H54 (cell line): ENCODE measurements at places on chromosomes 5 and 9.

- DNase-seq, result no peak
Measured at GRCh38 chr5:145244788-145245187, 590.4 kb downstream of the PRELID2 start.

- no peak for DNase-seq
Measured at GRCh38 chr5:52896534-52897237, 92.5 kb upstream of the ITGA2 start.

GRCh38 chr9:131658377-131659129 is 81.3 kb downstream of the RAPGEF1 start:
- DNase-seq, result no peak

DNA sequence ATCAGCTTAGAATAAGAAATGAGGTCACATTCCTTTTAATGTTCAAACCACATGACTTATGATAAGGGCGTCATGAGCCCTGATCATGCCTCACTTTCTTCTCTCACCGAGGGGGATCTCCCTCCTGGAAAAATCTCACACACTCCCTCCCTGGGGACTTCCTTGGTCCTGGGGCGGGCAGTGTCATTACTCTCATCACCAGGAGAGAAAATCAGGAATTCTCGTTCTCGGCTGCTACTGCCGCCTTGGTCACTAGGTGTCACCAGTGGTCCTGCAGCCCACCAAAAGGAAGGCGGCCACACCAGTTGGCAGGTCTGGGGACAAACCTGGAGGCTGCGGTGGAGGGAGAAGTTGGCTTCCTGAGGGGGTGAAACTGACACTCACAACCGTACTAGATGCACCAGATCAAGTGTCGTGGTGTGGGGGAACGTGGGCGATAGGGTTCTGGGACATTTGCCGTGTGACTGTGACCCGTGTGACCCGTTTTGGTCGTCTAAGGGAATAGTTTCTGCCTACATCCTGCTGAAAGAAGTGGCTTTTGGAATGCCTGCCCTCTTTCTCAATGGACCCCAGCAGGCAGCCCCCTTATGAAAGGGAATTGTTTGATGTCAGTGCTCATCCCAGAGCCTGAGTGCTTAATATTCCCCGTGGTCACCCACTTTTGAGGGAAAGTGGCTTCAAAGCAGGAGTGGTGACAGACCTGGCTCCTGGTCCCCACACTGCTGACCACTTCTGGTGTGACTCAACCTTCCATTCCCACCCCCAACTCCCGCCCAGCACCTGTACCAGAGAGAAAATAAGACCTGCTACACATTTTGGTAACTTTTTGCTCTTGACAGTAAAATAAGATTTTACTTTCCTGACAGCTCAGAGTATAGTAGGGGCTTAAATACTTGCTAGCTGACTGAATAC is 63.2 kb downstream of the ACER2 start:
- peak; percentile 56 for DNase-seq

DNA sequence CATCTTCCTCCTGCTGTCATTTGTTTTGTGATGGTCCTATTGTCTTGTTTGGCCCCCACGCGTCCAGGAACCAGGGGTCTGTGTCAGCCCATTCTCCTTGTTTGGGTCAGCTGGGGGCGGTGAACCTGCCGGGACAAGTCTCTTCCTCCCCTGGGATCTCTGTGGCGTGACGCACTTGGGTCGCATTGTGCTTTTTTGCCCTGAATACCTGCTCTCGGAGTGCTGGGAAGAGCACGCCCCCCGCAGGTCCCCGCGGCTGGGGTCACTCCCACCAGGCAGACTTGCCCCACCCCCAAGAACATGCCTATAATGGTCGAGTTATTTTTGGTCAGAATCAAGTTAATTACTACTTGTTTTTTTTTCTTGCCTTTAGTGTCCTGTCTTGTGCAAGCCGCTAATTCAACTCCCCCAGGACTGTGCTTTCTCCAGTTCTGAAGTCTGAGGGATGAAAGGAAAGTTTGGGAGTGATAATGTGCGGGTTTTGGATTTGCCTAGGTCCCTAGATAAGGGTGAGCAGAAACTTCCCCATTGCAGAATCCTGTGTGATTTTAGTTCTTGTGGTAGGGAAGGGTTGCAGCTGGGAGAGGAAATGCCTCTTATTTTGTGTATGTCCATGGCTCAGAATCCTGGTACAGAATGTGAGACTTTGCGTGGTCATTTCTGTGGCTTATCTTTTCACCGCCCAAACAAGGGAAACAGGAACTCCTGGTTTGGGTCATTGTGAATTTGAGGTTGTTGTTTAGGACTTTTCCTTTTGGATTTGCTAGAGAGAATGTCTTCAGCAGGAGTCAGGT is 789 bp downstream of the ACER2 start:
- peak; percentile 29 for DNase-seq

GRCh38 chr5:138276402-138277054 is 2.1 kb upstream of the GFRA3 start:
- DNase-seq, result no peak

- DNase-seq, result no peak
Measured at GRCh38 chr5:67548520-67549295, 352.1 kb upstream of the CD180 start.

- DNase-seq, result peak; percentile 97
Measured at GRCh38 chr9:133121198-133121914, at the start of gene RALGDS. TSS of gene RALGDS (minus strand) at chr9:133121240. CDS start at chr9:133121154, 86 bp downstream.

DNA sequence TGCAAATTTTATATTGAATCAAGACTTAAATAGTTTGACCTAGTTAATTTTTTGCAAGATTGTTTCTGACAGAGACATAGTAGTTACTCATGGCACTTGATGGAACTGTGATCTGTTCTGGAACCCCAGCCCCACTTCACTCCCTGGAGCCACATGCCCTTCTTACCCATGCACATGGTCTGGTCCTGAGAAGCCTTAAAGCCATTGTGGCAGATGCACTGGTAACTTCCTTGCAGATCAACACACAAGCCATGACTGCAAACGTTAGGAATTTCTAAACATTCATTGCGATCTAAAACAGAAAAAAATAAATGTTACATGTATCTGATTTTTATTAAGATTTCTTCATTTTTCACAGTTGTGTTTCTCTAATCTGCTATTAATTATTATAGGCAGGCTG is 221.2 kb downstream of the SLC12A2 start:
- no peak for DNase-seq

GRCh38 chr9:73911804-73912203 is 585.3 kb upstream of the RORB start:
- no peak for DNase-seq

DNA sequence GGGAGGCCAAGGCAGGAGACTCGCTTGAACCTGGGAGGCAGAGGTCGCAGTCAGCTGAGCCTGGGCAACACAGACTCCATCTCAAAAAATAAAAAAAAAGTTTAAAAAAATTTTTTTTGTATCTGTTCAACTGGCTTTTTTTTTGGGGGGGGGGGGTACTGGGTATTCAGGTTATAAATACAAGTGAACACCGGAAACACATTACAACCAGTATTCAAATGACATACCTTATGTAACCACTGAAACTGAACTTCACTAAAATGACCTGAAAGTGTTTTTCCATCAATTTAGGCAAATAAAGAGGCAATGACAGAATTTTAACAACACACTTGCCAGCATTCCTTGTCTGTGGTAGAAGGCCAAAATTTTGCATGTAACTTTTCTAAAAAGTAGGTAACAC is 33.5 kb downstream of the STRBP start:
- DNase-seq, result no peak

GRCh38 chr5:45383985-45384384 is 312.2 kb downstream of the HCN1 start:
- DNase-seq, result no peak

DNA sequence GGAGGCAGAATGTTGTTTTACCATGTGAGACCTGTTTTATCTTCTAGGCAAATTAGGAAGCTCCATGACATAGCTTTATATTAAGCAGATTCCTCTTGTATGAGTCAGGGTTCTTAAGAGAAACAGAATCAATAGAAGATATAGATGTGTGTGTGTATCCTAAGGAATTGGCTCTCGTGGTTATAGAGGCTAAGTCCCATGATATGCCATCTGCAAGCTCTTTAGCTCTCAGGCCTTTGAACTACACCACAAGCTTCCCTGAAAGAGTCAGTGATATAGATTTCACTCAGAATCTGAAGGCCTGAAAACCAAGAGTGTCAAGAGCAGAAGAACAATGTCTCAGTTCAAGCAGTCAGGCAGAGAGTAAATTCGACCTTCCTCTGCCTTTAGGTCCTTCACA is 365.8 kb upstream of the ZNF608 start:
- DNase-seq, result no peak

- DNase-seq, result no peak
Measured at GRCh38 chr9:14094491-14094890, 219.4 kb downstream of the NFIB start.

GRCh38 chr5:142974409-142974808 is 204.2 kb downstream of the ARHGAP26 start:
- DNase-seq, result no peak

DNA sequence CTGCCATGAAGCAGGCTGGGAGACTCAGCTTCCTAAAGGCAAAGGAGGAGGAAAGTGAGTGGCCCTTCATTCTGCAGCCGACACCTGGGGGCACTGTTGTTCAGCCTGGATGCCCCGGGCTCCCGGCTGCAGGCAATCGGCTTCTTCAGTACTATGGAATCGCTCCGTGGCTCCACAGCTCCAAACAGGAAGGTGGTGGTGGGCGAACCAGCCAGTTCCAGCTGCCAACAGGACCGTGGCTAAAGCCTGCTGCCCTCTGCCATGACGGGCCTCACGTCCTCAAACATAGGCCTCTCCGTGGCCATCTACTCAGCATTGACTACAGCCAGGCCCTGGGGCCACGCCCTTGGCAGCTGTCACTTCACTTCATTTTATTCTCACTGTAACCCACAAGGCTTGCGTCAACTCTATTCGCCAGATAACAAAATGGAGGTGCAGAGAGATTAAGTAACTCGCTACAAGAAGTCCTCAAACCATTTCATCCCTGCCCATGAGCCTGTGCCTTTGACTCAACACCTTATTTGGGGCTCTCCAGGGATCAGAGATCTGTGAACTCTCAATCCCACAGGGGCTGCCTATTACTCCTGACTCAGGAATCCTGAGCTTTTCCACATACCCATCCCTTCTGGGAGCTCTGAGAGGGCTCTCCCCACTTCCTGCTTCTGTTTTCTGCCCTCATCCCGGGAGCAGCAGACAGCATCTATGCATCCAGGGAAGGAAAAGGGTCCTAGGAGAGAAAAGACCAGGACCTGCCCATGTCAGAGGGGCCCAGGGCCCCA is 38.0 kb downstream of the PAX5 start:
- DNase-seq, result peak; percentile 62

DNA sequence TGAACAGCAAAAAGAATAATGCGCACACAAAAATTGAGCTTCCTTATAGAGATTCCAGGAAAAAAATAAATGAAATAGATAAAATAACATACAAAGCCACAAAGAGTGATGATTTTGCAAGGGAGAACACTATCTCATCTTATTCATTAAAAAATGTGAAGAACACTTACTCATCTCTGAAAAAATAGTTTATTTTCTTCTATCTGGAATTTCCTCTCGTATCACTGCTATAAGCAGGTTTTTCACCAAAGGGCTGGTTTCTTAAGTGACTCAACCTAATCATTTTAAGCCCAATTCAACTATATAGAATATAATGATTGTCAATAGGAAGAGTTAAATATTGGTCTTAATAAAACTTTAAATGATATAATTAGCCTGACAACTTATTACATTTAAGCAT is 504.9 kb downstream of the NR2F1-AS1 start:
- DNase-seq, result no peak

GRCh38 chr9:19554529-19554928 is 145.7 kb downstream of the ACER2 start:
- DNase-seq, result no peak

GRCh38 chr9:113998525-113999255 is 79.4 kb downstream of the AMBP start:
- DNase-seq, result no peak

GRCh38 chr9:69020301-69021145 is 6.6 kb upstream of the PRKACG start:
- DNase-seq, result no peak

- DNase-seq, result no peak
Measured at GRCh38 chr5:50564079-50564478, 102.4 kb upstream of the PARP8 start.

DNA sequence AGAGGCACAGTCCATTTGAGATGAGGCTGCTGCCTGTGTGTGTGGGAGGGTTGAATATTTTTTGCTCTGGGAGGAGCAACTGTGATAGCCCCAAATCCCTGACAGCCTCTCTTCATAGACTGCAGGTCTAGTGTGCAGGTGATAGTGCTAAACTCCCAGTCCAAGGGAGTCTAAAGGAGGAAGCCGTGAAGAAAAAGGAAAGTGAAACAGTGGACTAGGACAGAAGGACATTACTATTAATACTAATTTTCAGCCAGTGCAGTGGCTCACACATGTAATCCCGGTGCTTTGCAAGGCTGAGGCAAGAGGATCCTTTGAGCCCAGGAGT is 295.0 kb downstream of the PDE4D start:
- DNase-seq, result no peak

DNA sequence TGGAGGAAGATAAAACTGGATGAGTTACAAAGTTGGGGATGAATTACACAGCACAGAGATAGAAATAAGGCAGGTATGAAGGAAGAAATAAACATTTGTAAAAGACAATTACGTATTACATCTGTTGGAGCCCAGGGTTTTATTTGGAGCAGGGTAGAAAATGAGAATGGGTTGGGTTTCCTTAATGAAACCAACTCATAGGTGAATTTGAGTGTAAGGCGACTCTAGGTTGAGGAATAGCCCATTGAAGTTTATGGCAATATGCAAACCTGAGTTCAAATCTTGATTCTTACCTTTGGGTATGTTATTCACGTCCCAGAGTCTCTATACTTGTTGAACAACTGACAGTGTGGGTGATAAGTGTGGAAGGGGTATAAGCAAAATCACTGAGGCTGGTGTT is 422.3 kb upstream of the WWC1 start:
- no peak for DNase-seq

DNA sequence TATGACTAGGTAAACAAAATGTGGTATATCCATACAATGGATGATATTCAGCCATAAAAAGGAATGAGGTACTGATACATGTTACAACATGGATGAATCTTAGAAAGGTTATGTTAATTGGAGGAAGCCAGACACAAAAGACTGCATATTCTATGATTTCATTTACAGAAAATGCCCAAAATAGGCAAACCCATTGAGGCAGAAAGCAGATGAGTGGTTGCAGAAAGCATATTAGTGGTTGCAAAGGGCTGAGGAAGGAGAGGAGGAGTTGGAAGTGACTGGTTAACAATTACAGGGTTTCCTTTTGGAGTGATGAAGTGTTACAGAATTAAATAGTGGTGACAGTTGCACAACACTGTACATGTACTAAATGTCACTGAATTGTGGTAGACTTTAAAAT is 17.7 kb downstream of the PLGRKT start:
- DNase-seq, result no peak

DNA sequence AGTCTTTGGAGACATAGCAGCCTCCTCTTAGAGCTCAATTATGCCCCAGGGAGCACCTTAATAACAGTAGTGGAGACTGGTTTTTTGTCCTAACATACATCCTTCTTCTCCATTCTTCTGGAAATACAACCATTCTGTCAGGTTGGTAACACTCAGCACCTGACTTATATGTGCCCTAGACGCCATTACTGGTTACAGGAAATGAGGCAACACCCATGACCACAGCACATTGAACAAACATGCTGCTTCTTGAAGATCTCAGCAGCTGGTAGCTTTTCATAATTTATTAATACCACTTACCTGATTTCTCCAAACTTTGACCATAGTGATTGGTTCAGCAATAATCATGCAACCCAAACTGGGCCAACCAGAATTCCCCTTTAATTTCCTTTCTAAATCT is 25.1 kb upstream of the TRPM3 start:
- DNase-seq, result no peak

GRCh38 chr5:55927861-55928655 is 66.7 kb downstream of the IL6ST start:
- no peak for DNase-seq
